ENCODE measurements at places on chromosomes 12 and 14.

DNA sequence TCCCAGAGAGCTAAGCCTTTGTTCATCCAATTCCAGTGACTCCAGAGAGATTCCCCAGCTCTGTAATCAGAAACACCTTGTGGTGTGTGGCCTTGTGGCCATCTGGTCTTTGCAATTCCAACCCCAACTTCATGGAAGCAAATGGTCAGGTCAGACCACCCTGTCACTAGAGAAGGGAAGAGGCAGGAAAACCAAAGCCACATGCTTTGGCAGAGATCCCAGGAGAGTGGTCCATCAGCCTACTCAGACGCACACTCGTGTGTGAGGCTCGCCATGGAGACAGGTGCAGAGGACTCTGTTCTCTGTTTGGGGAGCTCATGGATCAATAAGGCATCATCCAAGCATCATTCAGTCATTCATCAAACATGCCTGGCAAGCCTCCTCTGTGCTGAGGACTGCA, 46.2 kb upstream of the TUNAR start:
- no peak for DNase-seq

DNA sequence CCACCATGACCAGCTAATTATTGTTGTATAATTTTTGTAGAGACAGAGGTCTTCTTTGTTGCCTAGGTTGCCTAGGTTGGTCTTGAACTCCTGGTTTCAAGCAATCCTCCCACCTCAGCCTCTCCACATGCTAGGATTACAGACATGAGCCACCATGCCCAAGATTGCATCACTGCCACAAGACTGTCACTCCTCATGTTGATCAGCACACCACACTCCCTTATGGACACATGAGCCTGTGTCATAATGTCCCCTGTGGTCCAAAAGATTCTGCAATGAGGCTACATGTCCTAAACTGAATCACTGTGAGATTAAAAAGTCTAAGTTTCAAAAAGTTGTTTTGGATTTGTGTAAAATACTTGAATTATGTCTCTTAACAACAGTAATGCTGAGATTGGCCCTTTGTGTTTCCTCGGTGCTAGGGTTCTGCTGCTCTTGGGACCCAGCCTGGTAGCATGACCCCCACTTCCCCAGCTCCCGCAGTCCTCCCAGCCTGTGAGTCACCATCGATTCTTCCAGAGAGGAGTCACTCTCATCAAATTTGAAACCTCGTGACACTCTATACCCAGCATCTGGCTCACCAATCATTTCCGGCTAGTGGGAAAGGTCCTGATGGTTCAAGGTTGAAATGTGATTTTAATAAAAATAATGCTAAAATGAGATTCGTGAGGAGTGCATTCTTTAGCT, 890.9 kb downstream of the VRK1 start:
- DNase-seq = no peak

DNA sequence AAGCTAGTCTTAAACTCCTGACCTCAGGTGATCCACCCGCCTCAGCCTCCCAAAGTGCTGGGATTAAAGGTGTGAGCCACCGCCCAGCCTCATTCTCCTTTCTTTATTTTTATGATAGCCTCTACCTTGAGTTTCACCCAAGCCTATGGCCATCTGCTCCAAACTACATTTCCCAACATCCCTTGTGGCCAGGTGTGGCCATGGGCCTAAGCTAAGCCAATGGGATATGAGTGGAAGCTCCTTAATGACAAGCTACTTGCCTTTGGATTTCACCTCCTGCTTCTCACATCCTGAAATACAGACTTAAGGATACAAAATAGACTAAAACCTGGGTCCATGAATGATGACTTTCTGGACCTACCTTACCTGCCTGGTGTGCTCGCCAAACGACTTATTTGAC, 46.2 kb downstream of the DPF3 start:
- DNase-seq = no peak

DNA sequence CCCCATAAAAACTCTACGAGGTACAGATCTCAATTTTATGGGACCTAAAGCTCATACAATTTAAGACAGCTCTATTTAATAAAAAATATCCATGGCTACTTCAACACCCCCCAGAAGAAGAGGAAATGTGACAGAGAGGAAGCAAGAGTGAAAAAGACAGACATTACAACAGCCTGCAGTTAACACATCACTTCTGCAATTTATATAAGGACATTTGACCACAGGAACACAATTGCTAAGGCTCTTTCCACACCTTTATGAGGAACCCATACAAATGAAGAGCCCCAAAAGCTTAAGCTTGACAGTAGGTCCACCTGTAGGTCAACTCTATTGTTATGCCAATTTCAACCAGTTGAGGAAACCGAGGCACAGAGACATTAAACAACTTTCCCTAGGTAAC, 5.6 kb downstream of the OR10P1 start:
- DNase-seq = no peak

- no peak for DNase-seq
These were observed 59.9 kb upstream of the IFNG-AS1 start for GRCh38 chr12:67929384-67929772.

- no peak for DNase-seq
These were observed 21.3 kb downstream of the RPH3A start for GRCh38 chr12:112812600-112813406.

- no peak for DNase-seq
These were observed 418.1 kb downstream of the LRIG3 start for GRCh38 chr12:58502226-58502625.

GRCh38 chr14:75295491-75296345, 17.1 kb downstream of the FOS start:
- peak; percentile 85 for DNase-seq

DNA sequence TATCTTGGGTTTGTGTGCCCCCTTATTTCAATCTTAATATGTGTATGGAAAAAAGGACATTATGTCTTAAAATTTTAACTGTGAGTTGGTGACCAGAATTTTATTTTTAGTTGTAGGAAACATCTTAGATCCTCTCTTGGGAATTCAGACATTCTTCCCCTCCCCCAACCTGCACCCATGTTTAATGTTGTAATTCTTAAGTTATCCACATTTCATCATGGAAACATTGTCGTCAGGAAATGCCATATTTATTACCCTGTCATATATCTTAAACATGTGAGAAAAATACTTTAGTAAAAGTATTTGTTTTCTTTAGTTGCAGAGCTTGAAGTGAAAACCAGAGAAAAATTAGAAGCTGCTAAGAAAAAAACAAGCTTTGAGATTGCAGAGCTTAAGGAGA, 30.3 kb downstream of the YEATS4 start:
- DNase-seq = no peak

- no peak for DNase-seq
These were observed 1449.0 kb upstream of the FLRT2 start for GRCh38 chr14:84080944-84081343.

DNA sequence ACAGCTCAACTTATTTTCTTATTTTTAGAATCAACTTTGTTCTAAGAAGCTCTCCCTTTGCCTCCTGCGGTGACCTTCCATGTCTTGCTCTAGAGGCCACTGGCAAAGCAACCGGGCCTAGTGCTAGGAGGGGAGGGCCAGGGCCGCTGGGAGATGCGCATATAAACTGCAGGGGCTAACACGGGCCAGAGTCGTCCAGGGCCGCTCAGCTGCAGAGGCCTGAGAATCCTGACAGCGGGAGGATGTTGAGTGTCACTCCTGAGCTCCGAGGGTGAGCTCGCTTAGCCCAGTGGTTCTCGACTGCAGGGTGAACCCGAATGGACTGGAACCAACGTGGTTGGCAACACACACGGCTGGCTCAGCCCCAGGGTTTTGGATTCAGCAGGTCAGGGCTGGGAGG, 6.5 kb upstream of the PIWIL1 start:
- DNase-seq = no peak

- DNase-seq = no peak
These were observed 1.5 kb downstream of the COX16 start for GRCh38 chr14:70357985-70358384.

DNA sequence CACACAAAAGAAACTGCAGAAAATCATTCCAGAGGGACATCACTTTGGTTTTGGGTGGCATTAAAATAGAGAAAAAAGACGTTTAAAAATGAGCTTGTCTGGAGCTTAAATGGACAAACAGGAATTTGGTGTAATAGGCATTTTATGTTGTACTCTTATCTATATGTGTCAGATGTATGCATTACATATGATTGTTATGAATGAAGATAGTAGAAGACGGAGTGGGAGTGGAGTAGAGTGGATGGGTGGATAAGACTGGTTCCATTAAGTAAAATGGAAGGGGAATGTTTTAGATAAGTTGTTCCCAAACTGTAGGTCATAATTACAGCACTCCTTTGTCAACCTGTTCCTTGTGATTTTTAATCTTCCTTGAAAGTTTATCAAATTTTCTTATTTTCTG, 1.9 kb downstream of the CCDC91 start:
- no peak for DNase-seq

DNA sequence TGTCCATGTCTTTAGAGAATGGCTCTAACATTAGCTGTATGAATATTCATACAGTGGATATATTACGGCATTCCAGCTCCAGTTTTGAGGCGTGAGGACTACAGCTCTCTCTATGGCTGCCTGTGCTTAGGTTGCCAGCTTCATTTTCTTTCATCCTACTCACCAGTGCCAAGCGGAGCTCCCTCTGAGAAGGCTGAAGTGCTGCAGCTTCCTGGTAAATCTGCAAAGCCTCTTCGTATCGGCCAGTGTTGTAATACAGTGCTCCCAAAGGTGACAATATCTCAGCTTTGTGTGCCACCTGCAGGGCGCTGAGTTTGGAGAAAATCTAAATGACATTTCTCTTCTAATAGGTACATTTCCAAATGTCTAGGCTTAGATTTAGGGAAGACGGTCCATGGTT, 19.8 kb upstream of the OVCH1 start:
- no peak for DNase-seq

DNA sequence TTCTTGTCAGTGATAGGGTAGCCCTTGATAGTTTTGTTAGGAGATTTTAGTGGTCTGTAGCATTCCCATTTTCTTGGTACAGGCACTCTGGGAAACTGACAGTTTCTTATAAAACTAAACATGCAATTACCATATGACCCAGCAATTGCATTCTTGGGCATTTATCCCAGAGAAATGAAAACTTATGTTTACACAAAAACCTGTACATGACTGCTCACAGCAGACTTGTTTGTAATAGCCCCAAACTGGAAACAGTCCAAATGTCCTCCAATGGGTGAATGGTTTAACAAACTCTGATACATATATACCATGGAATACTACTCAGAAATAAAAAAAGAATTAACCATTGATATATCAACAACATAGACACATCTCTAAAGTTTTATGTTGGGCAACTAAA, 75.5 kb downstream of the BORCS5 start:
- DNase-seq = no peak

DNA sequence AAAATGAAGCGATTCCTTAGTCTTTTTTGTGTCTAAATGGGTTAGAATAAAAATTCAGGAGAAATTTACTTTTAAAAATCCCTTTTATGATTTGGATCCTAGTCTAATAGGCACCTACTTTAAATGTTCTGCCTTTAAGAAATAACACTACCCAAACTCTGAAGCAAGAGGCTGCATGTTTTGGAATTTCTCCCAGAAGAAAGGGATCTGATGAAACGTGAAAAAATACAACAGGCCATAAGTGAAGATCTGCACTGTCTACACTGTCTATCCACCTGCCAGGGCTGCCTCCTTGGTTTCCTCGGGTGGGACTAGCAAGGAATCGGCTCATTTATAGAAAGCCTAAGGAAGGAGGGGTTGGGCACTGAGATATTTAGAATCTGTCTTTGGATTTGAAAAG, 22.1 kb downstream of the ACVR1B start:
- DNase-seq = no peak

GRCh38 chr12:51059086-51059485, 11.0 kb downstream of the LETMD1 start:
- no peak for DNase-seq

DNA sequence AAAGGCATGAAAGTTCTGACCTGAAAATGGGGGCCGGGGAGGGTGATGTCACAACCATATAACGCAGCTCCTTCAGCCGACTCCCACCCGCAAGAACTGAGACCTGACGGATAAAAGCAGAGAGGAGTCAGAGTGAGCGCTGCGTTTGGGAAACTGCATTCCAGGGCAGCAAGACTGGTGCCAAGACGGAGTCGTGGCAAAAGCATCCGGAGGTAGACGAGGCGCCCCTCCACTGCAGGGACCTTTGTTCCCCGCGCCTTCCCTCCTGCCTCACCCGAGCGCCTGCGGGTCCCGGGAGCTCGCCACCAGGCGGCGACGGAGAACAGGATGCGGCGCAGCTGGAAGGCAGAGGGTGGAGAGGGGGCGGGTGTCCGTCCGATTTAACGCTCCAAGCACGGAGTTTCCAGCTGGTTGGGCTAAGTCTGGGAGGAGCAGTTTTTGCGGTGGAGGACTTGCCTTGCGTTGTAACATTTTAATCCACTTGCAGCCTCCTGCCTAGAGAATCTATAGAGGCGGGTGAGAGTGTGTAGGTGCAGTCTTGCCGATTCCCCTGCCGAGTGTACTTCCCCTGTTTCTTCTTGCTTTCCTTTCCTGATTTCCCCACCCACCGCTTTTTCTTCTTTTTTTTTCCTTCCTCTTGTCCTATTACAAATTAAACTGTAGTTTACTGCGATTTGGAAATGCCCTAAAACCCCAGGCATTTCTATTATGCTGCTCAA, 1.2 kb upstream of the CPNE8 start:
- peak; percentile 91 for DNase-seq

GRCh38 chr12:116631619-116632018, 72.4 kb downstream of the MAP1LC3B2 start:
- DNase-seq = no peak

GRCh38 chr12:77238335-77238734, 173.0 kb upstream of the E2F7 start:
- no peak for DNase-seq
